Activated T-cell treated with anti-CD3 and anti-CD28 coated beads, Interleukin-2, amount 50 U/mL, for 24 hours (primary cell): ENCODE measurements at places on chromosomes 11 and 22.

DNA sequence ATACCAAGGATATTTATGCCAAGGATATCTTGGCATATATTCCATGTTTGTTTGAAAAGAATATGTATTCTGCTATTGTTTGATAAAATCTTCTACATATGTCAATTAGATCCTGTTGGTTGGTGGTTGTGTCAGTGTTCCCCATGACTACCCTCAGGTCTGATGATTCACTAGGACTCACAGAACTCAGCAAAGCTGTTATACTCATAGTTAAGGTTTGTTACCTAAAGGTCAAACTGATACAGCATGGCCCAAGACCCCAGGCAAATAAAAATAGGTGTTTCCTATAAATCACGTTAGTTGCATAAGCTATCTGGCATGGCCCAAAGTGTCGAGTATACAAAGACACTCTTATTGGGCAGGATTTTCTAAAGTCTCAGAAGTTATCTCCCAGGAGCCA lies 30.2 kb upstream of the B3GNT6 start:
- DNase-seq, result no peak

DNA sequence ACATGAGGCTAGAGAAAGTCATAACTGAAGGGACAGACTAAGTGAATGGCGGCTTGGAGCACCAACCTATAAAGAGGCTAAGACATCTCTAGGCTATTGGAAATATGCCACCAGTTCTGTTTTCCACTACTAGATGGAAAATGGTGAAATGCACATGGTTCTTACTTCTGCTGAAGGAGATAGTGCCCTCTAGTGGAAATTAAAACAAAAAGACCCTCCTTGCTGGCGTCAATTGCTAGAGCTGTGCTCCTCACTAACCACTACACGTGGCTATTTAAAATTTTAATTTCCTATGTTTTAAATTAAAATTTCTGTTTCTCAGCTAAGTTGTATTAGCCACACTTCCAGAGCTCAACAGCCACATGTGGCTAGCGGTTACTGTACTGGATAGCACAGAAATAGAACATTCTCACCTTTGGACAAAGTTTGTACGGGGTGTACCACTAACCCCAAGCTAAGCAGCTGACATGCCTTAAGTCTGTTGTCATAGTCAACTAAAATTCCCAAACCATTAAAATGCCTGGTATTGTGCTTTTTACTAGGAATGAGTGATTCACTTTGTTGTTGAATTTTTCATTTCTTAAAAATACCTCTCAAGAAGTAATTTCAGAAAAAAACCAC lies 34.1 kb upstream of the CALCA start:
- DNase-seq, result no peak

- DNase-seq, result peak; percentile 72
Observed at GRCh38 chr11:64146036-64146955, 19.6 kb downstream of the MACROD1 start.

- DNase-seq, result no peak
Observed at GRCh38 chr22:44730022-44730393, 22.4 kb upstream of the ARHGAP8 start.

- DNase-seq, result no peak
Observed at GRCh38 chr11:44529895-44530412, 35.5 kb upstream of the CD82 start.

DNA sequence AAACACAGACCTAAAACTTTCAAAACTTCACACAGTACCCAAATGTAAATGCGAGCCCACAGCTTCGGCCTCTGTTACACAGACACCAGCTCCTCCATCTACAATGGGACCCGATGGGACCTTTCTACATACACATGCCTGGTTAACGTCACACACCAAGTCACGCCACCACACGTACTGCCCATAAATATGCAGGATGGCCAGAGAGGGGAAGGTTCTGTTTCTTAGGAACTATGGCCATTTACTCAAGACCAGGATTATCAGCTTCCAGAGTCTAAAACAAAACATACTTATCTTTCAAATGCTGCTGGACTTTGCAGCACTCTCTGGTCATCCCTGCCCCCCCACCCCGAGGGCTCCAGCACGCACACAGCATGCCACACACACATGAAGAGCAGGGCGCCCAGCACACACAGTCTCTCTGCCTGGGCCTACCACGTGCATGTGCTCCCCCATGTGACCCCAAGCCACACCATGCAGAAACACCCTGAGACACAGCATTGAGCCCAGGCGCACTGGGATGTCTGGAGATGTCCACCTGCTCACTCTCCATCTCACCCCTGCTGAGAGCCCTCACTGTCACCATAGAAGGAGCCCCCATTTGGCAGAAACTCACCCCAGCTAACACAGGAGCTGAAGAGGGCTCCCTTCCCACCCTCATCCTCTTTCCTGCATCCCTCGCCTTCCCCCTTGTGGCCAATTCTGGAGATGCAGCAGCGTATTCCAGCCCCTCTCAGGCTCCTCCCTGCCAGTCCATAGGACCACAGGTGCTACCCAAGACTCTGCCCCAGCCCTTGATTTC lies 61.8 kb downstream of the SLC22A12 start:
- peak; percentile 85 for DNase-seq

DNA sequence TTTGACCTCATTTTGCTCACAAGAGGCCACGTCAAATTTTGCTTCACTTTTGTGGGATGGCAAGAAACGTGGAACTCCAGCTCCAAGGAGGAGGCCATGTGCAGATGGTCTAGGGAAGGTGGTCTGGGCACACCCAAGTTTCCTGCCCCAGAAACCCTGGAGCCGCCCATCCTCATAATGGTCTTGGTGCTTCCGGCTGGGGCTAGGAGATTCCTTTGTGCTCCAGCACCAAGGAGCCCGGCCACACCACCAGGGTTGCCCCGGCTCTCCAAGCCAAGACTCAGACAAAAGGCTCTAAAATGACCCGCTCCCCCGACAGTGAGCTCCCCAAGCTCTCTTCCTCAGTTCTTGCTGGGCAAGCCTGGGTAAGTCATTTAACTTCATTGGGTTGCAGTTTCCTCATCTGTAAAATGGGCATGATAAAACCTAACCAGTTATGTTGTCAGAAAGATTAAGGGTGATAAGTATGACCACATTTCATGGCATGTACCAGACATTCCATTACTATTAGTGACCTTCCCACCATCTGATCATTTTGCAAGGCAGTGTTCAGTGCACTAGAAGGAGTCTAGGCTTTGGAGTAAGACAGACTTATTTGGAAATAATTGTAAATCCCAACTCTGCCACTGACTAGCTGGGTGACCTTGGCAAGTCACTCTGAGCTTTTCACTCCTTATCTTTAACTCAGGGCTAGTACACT lies 23.3 kb downstream of the DKK3 start:
- DNase-seq, result no peak

- no peak for DNase-seq
Observed at GRCh38 chr22:38031491-38031890, 25.7 kb upstream of the PICK1 start.

DNA sequence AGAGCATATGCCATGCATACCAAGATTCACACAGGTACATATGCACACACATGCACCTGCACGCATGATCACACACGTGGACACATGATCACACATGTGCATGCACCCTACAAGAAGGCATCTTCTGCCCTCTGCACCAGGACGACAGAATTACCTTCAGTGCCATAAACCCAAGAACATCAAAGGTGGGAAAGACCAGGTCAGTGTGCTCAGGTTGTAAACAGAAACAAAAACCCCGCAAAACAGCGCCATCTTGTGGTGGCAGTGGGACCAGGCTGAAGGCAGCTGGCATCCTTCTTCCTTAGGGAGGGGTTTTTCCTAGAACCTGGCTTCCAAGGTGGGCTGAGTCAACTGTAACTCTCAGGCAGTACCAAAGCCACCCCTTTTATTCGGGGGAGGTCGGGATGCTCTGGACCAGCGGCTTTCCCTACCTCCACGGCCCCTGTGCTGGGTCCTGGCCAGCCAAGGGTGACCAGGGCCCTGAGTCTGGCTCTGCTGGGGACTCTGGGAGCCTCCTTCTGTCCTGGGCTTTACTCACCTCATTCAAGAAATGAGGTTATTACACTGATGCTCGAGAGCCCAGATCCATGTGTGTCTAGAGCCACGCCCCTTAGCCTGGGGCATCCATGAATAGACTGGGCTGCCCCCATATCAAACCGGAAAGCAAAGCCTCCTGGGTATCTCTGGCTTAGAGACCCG lies 69.4 kb upstream of the FGF3 start:
- DNase-seq, result peak; percentile 74

DNA sequence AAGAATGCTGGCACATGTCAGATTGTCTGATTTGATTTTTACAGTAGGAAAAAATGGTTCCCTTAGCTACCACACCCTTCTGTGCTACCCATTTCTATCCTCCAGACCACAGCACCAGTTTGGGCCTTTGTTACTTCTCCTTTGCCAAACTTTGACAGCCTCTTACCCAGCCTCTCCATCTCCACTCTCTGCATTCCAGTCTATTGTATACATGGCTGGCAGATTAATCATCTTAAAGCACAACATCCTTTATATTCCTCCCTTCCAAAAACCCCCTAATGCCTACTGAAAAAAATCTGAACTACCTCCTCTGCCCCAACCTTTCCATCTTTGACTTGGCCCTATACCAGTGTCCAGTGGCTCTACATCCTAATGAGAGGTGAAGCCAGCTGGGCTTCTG lies 10.8 kb upstream of the PANX1 start:
- no peak for DNase-seq

DNA sequence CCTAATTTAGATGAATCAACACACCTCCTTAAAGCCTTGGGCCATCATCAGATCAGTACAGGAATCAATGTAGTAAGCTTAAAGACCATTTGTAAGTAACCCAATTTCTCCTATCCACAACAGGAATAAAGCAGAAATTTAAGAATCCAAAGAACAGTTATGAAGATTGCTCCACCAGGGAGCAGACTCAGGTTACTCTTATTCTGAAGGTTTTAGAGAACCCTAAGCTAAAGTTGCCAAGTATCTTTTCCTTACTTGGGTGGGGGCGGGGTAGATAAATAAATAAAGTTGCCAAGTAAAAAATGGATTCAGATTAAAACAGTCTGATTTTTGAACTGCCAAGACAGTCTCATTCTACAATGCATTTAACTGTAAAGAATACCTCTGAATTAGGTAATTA lies 18.1 kb downstream of the CKAP5 start:
- DNase-seq, result no peak

DNA sequence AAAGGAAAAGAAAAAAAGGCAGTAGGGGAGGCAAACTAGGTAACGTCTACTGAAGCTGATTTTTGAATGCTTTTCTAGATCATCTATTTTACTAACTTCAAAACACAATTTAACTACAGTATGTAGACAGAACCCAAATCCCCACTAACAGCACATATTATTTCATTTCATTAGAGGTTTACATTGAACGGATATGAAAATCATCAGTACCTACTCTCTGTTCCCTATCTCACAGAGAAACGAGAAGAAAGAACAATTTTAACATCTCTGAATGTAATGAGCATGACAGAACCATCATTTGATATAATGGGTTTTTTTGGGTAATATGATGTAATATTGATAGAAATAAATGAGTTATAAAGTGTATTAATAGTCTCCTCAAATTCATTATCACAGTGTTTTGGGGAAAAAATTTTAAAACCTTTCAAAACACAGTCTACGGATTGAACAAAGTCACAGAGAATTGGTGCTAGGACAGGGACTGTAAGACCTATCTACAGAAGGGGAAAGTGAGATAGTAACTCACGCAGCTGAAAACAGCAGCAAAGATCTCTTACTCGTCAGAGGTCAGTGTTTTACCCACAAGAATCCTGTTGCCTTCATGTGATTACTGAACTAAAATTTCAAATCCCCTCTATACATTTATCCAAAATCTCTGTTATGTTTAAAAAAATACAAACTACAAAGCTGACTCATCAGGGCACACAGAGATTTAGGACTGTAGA lies 77.3 kb downstream of the ZBTB44 start:
- no peak for DNase-seq

GRCh38 chr11:66115638-66116301 lies 45.7 kb downstream of the PACS1 start:
- no peak for DNase-seq

DNA sequence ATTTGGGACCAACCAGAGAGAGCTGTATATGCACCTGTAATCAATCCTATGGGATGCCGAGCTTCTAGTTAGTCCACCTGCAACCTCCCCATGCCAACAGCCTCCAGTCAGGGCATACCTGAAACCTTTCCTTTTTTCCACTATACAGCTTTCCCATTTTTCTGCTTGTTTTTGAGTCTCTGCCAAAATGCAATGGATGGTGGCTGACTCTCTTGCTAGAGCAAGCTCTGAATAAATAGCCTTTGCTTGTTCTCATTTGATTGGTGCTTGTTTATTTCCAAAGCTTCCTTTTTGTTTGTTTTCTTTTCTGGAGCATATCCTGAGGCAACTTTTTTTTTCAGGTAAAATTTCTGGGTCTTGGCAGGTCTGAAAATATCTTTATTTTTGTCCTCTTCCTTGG lies 58.0 kb upstream of the PLET1 start:
- DNase-seq, result no peak

DNA sequence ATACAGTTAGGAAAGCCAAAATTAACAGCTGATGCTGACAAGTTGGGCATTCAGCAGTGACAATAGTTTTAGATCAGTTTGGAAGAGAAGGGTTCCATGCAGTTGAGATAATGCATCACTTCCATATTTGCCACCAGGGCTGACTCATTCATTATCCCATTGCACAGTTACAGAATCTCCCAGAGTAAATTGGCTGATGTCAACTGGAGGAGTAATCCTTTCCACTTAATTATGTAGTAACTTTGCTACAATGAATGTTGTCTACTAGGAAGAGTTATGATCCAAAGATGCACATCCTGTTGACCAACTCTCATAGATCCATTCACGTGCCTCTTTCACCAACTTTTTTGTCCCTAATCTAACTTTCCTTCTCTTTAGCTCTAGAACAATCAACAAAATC lies 123.3 kb upstream of the LUZP2 start:
- DNase-seq, result no peak

- no peak for DNase-seq
Observed at GRCh38 chr11:113773092-113773415, 438 bp downstream of the ZW10 start.

- DNase-seq, result peak; percentile 49
Observed at GRCh38 chr11:8683115-8683807, 669 bp downstream of the RPL27A start.

GRCh38 chr11:82682003-82682751 lies 51.5 kb downstream of the FAM181B start:
- DNase-seq, result no peak

GRCh38 chr11:76836613-76837291 lies 24.0 kb upstream of the ACER3 start:
- no peak for DNase-seq

DNA sequence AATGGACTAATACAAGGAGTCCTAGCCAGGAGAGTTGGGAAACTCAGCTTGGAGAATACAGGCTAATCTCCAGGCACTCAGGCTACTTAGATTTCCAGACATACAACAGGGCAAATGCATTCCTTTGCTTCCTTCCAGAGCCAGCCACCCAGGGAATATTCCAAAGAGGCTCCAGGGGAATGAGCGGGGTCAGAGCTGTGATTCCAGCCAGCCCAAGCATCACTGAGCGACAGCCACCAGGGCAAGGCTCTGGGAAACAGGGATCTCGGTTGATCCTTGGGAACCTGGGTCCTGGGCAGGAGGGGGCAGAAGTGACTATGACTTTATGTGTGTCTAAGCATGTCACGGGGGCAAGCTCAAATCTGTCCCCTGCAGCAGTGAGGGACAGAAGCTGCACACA lies 112.3 kb upstream of the LMO1 start:
- no peak for DNase-seq
